ENCODE measurements at places on chromosomes 4 and X.

DNA sequence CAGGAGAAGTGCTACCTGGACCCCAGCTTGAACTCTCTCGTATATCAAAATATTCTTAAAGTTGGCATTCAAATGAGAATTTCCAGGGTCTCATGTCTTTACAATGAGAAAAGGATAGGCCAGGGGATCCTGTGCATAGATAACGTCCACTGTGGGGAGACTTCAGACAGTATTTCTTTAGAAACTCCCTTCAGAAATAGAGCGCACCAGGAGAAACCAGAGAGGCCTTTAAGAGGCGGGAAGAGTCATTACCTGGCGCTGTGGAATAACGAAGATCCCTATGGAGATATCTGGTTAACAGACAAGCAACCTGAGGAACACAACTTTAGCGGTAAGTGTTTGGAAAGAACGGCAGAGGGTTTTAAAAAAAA, 600 bp downstream of the RADX start:
- peak; percentile 30 for DNase-seq

- DNase-seq = no peak
Observed at GRCh38 chrX:11499076-11500044, 166.4 kb downstream of the ARHGAP6 start.

DNA sequence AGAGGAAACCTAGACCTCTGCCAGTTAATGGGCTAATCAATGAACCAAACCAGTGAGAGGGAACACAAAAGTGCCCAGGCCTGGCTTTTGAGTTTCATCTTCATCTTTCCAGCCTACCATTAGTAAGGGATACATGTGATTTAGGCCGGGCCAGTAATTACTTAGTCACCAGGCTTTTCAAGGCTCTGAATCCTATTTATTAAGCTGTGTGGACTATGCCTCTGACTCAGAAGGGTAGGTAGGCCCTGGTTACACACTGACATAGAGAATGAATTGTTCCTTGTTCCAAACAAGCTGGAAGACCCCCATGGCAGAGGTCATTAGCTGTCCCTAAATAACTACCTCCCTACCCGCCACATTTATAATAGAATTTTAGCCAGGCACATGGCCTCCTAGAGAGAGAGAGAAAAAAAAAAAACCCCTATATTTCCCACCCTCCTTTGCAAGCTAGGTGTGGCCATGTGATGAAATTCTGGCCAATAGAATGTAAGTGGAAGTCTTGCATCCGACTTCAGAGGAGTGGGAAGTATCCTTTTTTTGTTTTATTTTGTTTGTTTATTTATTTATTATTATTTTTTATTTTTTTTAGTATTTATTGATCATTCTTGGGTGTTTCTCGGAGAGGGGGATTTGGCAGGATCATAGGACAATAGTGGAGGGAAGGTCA, 112.3 kb upstream of the BCOR start:
- DNase-seq = no peak

- DNase-seq = no peak
Observed at GRCh38 chr4:48804584-48805301, 24.7 kb upstream of the FRYL start.

GRCh38 chr4:158484173-158484885, 37.4 kb upstream of the RXFP1 start:
- no peak for DNase-seq

- no peak for DNase-seq
Observed at GRCh38 chr4:64776820-64777219, 367.6 kb upstream of the TECRL start.

- DNase-seq = no peak
Observed at GRCh38 chr4:113673450-113673849, 88.1 kb downstream of the CAMK2D start.

DNA sequence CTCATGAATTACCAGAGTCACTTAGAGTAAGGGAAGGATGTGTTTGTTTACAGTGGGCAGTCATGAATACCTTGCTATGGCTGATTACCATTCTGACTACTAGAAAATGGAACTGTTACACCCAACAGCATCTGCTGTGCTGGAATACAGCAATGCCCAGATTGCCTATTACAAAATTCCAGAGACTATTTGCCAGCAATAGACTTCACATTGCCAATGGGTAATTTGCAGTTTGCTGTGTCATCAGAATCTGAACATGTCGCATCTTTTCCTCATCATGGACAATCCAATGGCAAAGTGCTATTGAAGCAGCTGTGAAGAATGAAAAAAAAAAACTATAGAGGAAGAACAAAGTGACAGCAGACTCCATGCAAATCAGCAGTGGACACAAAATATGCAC, 356.6 kb downstream of the CXXC4 start:
- no peak for DNase-seq

- DNase-seq = no peak
Observed at GRCh38 chr4:148434075-148434773, 8.0 kb downstream of the NR3C2 start.

- no peak for DNase-seq
Observed at GRCh38 chr4:67721770-67722597, 21.0 kb upstream of the UBA6 start.

- no peak for DNase-seq
Observed at GRCh38 chr4:186770481-186771175, 47.0 kb upstream of the FAT1 start.

DNA sequence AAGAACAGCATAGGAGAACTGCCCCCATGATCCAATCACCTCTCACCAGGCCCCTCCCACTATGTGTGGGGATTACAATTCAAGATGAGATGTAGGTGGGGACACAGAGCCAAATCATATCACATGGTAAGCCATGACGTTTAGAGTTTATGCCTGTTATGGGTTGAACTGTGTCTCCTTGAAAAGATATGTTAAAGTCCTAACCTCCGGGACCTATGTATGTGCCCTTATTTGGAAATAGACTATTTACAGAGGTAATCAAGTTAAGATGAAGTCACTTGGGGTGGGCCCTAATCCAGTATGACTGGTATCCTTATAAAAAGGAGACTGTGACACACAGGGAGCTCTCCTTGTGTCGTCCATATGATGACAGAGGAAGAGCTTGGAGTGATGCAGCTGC, 25.2 kb upstream of the SLC2A9 start:
- DNase-seq = no peak

DNA sequence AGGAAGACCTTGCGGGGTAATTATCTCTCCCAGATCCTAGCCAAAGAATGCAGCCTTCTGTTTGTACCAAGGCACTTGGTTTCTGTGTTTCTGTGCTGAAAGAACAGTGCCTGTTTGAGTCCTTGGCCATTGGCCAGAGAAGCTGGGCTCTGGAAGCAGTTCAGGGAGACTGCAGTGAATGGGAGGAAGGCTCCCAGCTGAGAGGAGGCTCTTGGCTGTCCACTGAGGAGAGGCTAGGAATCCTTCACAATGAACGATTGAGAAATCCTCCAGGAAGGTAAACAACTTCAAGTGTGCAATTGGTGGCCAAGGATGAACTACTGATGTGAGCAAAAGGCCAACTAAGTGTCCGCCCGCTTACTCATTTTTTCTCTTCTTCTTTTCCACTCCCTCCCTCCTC, 61.3 kb downstream of the HS3ST1 start:
- no peak for DNase-seq

GRCh38 chr4:139617702-139618490, 47.7 kb upstream of the MGST2 start:
- DNase-seq = no peak

GRCh38 chr4:122360754-122361153, 18.1 kb upstream of the ADAD1 start:
- DNase-seq = no peak

GRCh38 chr4:3212391-3213105, 36.4 kb upstream of the MSANTD1 start:
- no peak for DNase-seq

DNA sequence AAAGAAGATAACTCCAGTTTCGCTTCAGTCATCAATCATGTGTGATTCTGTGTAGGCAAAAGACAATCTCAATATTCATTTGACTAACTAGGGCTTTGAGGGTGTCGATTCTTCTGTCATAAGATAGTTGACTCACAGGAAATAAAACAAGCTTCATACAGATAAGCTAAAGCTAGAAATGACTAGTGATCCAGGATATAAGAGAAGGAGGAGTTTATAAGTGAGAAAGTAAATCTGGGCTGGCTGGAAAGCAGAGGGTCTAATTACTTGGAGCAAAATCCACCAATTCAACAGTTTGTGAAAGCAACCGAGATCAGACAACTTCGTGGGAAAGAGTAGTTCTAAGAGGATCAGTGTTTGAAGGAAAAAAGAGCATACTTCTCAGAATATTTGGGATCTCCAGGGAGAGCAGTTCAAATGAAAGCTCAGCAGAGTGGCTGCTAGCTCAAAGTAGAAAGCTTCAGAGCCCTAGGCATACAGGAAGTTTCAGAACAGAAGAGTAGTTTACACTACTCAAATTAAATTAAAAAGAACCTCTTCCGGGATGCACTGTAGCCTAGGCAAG, 429.3 kb downstream of the INPP4B start:
- DNase-seq = no peak

- no peak for DNase-seq
Observed at GRCh38 chr4:10530137-10530786, 73.0 kb upstream of the ZNF518B start.

DNA sequence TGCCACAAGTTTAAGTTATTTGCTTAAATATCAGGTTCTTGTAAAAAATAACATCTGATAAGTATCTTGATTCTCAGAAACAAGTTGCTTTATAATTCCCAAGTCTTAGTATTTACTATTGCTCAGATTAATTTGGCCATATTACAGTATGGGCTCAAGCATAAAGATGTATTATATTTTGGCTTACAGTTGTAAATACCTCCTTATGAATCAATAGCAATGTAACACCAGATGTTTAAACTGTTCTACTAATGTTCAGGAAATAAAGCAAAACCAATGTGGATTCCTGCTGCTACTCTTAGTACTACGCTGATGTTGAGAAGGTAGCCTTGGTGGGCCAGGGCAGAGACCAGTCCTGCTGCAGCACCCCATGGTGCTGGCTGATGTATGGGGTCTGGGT, 102.7 kb downstream of the MGST2 start:
- no peak for DNase-seq

- DNase-seq = no peak
Observed at GRCh38 chrX:110669572-110669971, 126.0 kb downstream of the CHRDL1 start.

- no peak for DNase-seq
Observed at GRCh38 chr4:88226143-88226542, 58.2 kb downstream of the PPM1K start.
